ENCODE measurements at places on chromosomes 2 and 18.

- DNase-seq: no peak
These were observed 82.2 kb upstream of the RMDN2 start for GRCh38 chr2:37842732-37843440.

DNA sequence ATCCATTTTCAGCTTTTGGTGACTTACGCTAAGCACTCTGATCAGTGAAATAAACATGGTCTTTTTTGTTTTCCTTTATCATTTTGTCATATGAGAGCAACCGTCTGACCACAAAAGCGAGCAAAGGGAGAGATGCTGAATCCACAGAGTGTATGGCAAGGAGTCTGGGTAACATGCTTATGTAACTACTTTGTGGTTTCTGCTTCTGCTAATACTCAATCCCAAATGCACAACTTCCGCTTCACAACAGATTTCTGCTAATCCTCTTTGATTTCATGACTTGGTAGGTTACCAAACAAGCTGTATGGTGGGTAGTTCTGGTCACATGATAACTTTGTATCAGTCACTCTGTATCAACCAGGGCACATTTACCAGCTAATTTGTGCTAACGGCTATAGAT lies 908.4 kb upstream of the CRIM1 start:
- no peak for DNase-seq

DNA sequence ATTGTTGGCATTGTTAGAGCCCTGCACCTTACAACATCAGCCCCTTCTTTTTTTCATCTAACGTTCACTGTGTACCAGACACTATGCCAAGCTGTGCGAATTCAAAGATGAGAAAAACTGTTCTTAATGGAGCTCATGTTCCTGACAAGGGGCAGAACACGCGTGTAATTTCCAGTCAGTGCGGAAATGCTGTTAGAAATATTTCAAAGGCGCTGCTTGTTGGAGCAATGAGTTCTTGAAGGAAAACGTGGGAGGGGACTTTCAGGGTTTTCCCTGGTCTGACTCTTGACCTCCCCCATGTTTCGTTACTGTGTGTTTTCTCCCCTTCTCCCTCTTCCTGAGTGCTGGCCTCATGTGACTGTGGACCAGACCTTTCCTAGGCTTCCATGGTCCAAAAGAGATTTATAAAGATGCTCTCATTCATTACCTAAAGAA lies 1.5 kb downstream of the MTHFD2 start:
- no peak for DNase-seq

DNA sequence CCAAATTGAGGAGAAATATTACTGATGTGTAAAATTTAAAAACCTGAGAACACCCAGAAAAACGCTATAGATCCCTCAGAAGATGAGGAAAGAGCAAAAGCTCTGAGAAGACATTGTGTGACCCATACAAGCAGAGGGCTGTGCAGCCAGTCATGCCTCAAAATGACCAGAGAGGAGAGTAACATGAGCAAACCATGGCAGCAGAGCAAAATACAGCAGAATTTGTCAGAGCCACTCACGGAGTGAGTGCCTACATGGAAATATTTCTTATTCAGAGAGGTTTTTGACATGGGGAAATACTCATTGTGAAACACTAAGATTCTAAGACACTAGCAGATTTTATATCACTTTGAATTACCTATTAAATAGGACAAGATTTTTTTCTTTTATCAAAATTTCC lies 96.8 kb upstream of the DNAJC10 start:
- DNase-seq: no peak

DNA sequence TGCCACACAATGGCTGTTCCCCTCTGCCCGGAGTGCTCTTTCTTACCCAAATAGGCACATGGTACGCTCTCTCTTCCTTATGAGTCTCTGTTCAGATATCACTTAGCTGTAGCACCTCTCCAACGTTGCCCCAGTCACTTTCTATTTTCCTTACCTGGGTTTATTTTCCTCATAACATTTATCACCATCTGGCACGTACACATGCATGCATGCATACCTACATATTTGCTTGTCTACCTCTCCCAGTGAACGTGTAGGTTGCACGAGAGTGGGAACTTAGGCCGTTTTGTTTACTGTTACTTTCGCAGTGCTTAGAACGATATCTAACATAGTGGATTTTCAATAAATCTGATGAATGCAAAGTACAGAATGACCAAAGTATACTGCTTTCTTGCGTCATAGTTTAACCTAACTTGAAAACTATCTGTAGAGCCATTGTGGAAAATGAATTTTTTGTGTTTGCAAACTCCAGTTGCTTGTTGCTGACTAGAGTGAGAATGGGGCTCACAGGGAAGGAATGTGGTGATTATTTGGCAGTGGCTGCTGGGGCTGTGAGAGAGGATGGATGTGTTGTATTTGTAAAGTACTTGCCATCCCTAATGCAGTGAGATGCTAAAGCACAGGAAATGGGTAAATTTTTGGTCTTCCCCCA lies 47.1 kb downstream of the ACSL3 start:
- DNase-seq: no peak

DNA sequence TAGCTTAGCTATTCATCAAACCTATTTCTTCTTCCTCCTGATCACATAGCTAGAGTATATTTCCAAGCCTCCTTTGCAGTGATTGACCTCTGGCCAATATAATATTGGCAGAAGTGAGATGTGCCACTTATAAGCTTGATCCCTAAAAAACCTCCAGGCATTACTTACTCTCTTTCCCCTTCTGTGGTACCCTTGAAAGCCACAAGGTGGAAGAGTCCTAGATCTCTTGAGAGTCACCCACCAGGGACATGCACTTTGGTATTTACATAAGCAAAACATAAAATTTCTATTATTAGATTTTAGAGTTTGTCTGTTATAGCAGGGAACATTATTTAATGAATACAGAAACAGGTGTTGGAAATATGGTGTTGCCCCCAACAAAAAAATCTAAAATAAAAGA lies 112.0 kb downstream of the EXOC6B start:
- DNase-seq: no peak

Data from CD4-positive, alpha-beta T cell treated with Interferon gamma for 1 hour (primary cell).